ENCODE measurements at places on chromosomes 4 and X.
A peak's percentile ranks its signal among the peaks of the same experiment; 100 is the strongest.

DNA sequence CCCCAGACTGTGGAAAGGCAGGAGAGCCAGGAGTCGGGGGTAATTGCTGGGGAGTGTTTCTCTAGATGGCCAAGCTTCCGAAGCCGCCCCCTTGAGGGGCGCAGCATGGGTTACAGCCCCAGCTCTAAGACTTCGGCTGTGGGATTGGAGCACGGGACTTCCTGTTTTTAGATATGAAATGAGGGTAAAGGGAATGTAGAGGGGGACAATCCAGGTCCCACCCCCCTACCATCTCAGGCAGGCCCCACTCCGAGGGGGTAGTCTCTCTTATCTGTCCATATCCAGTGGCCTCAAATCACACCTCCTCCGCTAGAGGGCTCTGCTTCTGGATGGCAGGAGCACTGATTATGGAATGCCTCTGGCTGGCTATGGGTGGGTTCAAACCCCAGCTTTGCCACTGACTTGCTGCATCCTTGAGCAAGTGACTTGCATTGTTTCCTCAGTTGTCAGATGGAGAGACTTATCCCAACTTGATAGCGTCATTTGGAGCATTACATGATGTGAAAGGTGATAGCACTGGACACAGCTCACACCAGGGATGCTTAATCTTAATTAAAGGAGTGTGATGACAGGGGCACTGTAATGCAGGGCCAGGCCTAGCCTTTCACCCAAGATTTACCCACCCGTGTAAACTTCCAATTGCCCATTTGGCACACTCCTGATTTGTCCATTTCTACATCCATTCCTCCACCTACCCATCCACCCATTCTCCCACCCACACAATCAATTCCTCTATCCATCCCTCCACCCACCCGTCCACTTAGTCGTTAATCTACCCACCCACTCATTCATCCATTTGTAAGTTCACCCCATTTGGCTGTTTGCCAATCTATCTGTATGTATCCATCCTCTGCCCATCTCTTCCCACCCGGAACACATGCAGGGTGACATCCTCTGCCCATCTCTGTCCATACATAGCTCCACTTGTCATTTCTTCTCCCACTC is 848 bp upstream of the KCND1 start:
- peaks cover 5% of the 10 kb centered on the region for H3K4me1 ChIP-seq
- H3K4me3 ChIP-seq, result peak overlapping the region; percentile 69
- no peaks in the 10 kb centered on the region for H3K27me3 ChIP-seq
- peak overlapping the region; percentile 87 for H3K27ac ChIP-seq
- DNase-seq, result no peak
- H3K36me3 ChIP-seq, result peaks cover 11% of the 10 kb centered on the region

GRCh38 chr4:3665360-3665891 is 100.8 kb upstream of the ADRA2C start:
- no peak overlapping the region for H3K4me3 ChIP-seq
- H3K27me3 ChIP-seq, result peaks cover 32% of the 10 kb centered on the region
- no peaks in the 10 kb centered on the region for H3K4me1 ChIP-seq
- no peak for DNase-seq
- no peak overlapping the region for H3K27ac ChIP-seq

DNA sequence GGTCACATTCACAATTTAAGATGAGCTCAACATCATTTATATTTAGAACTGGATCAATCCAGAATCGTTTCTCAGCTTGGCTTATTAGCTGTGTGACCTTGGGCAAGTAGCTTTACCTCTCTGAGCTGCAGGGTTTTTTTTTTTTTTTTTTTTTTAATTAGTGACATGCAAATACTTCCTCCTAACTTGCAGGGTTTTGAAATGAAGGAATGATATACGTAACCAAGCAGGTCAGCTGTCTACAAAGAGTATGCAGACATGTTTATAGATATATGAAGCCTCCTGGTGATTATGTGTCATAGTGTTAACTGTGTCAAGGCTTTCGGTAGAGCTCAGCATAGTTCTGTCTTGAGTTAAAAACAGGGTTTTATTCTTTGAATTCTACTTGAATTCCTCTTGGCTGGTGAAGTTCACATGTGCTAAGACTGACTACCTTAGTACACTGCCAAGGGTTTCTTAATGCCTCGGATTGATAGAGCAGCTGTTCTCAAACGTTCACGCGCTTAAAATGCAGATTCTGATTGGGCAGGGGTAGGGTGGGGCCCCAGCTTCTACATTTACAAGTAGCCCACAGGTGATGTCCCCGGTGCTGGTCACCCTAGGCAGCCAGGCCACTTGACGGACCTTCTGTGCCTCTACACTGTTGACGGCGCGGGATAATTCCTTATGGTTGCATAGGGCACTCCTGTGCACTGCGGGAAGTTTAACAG is 654 bp upstream of the STS start:
- peaks cover 15% of the 10 kb centered on the region for H3K4me1 ChIP-seq
- no peaks in the 10 kb centered on the region for H3K27me3 ChIP-seq
- H3K27ac ChIP-seq, result peak overlapping the region; percentile 94
- H3K4me3 ChIP-seq, result peak overlapping the region; percentile 82

GRCh38 chr4:38166082-38166481 is 205.9 kb downstream of the PTTG2 start:
- H3K27ac ChIP-seq, result no peak overlapping the region
- H3K27me3 ChIP-seq, result no peaks in the 10 kb centered on the region
- H3K36me3 ChIP-seq, result peaks cover 2% of the 10 kb centered on the region
- DNase-seq, result no peak
- H3K4me1 ChIP-seq, result peaks cover 19% of the 10 kb centered on the region

- H3K4me1 ChIP-seq, result peaks cover 16% of the 10 kb centered on the region
- H3K4me3 ChIP-seq, result no peak overlapping the region
- DNase-seq, result no peak
- H3K27me3 ChIP-seq, result no peaks in the 10 kb centered on the region
Measured at GRCh38 chr4:107725281-107725859, 5.3 kb upstream of the PAPSS1 start.

Measured in progenitor cell of endocrine pancreas (in vitro differentiated cells).